ENCODE measurements at places on chromosomes 3 and 15.

DNA sequence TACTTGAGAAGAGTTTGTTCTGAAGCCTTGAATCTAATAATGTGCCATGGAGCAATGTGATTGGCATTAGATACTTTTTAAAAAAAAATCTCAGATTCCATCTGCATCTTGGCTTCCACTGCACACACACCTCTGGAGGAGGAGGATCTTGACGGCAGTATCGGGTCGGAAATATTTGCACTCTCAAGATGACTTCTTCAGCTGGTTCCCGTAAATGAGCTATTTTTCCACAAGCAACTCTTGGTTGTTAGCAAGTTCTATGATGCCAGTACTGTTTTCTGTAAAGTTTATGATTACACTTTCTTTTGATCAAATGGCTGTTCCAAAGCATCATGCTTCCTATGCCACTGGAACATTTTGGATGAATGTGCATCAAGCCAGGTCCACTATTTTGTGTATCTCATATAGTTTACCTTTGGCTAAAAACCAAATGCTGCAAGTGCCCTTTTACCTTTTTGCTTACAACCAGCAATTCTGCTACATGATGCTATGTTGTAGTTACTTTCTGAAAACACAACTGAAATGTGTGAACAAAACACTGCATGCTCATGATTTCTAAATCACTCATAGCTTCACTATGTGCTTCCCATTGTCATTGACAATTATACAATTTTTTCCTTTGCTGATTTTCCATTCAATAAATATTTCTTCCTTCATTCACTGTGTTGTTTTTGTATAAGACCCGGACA lies 43.8 kb downstream of the CCR3 start:
- no peak for DNase-seq

GRCh38 chr3:143134471-143134870 lies 14.9 kb downstream of the CHST2 start:
- DNase-seq, result no peak

- no peak for DNase-seq
Observed at GRCh38 chr3:113261063-113261625, 49.8 kb downstream of the BOC start.

GRCh38 chr15:72313448-72313840 lies 6.5 kb downstream of the CELF6 start:
- no peak for DNase-seq

DNA sequence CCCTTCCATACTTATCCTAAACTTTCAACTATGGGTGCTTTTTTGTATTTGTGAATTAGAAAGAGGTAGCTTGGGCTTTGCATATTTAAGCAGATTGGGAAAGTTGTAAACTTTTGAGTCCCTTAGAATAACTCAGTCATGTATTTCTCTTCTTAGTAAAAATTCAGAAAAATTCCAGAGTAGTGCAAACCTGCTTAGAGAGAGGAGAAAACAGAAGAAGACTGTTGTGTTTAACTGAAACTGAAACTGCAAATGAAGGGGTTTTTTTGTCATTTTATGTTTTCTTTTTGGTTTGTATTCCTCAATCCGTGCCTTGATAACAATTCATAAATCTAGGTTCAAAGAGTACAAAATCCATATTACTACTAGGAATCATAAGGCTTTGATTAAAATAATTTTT lies 31.3 kb downstream of the CD200 start:
- DNase-seq, result no peak

DNA sequence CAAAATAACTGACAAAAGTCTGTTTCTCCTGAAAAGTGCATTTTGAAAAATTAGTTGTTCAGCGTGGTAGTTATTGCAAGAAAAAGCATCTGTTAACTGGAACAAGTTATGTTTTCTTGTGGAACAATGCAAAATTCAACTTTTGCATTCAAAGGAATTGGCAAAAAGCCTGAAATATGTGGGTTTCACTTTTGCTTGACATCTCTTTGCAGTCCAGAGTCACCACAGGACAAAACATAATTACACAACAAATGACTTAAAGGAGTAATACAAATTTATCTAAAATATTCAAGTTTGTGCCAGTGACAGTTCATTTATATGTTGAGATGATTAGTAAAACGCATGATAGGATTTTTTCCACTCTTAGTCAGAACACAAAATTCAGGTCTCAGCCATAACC lies 96.3 kb upstream of the P2RY1 start:
- no peak for DNase-seq

DNA sequence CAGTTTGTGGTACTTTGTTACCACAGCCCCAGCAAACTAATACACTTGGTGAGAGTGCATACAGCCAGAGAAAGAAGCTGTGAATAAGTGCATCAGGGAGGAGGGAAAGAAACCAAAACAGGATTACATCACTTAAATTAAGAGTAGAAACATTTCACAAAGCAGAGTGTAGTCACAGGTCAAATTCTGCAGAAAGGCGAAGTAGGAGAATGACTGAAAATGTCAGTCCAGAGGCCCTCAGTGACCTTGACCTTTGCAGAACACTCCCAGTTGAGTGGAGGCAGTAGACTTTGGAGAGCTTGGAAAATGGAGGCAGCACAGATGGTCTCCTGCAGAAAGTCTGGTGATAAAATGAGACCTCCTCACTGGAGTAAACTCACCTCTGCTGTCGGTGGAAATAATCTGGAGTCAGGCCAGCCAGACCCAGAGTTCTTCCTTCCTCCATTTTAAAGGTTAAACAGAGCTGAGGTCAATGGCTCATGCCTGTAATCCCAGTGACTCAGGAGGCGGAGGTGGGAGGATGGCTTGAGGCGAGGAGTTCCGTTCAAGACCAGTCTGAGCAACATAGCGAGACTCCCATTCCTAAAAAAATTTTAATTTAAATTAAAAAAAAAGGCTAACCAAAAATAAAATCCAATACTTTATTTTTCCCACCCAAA lies 5.0 kb downstream of the CD86 start:
- no peak for DNase-seq

DNA sequence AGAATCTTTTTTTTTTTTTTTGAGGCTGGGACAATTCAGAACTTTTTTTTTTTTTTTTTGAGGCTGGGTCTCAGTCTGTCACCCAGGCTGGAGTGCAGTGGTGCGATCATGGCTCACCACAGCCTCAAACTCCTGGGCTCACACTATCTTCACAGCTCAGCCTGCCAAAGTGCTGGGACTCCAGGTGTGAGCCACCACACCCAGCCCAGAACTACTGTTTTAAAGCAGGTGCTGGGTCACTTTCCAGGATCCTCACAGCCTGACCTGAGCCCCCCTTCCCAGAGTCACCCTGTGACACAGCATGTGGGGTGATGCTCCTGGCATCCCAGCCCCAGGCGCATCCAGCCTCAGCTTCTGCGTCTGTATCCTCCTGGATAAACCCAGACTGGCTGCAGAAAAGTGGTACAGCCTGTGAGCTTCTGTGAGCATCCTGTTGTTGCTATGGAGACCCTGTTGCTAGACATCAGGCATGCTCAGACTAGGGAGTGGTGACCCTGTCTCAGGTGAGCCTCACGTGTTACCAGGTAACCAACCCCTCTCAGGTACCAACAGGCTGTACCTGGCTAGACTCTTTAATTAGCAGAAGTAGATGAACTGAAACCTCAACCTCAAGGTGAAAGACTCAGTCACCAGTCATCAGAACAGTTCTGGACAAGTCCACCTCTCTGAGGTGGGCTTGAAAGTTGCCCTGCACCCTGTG lies 15.0 kb downstream of the KLF13 start:
- DNase-seq, result no peak

All from amniotic stem cell (primary cell).